ENCODE measurements at places on chromosomes 1 and 21.
A peak's percentile ranks its signal among the peaks of the same experiment; 100 is the strongest.

- no peak for DNase-seq
Measured at GRCh38 chr1:242691610-242691945, 167.1 kb upstream of the PLD5 start.

- no peak for DNase-seq
Measured at GRCh38 chr1:241063276-241063675, 293.7 kb downstream of the RGS7 start.

GRCh38 chr1:13517193-13517812, 3.5 kb upstream of the LRRC38 start:
- DNase-seq = no peak

GRCh38 chr1:212596798-212597197, 11.8 kb upstream of the ATF3 start:
- DNase-seq = no peak

GRCh38 chr1:178031856-178032320, 62.0 kb upstream of the RASAL2 start:
- peak; percentile 93 for DNase-seq

- peak; percentile 32 for DNase-seq
Measured at GRCh38 chr1:9494936-9495758, 44.1 kb upstream of the SLC25A33 start.

GRCh38 chr1:38818175-38818976, 41.2 kb downstream of the RRAGC start:
- no peak for DNase-seq
